ENCODE measurements at places on chromosomes 16 and 17. TPM values are rescaled to one million over a fixed set of nuclear protein-coding genes. Genes with fewer than 3 reads are reported as not detected.

The PPY gene
- total RNA-seq = not detected

The CYLD gene
- total RNA-seq = 71.0 TPM

The TM4SF5 gene
- total RNA-seq = not detected

The LDHD gene
- total RNA-seq = 6.4 TPM

The OR3A1 gene
- total RNA-seq = not detected

The PSME3IP1 gene
- total RNA-seq = 53.8 TPM

The OTOA gene
- 0.36 TPM for total RNA-seq

The HSPB9 gene
- not detected for total RNA-seq

The TPSB2 gene
- not detected for total RNA-seq

The CYBA gene
- total RNA-seq = 228 TPM

The REXO5 gene
- 7.0 TPM for total RNA-seq

The TMC7 gene
- 0.81 TPM for total RNA-seq

The ITGAX gene
- not detected for total RNA-seq

The HOXB6 gene
- 3.9 TPM for total RNA-seq

The OR4D1 gene
- total RNA-seq = not detected

The NHLRC4 gene
- 2.6 TPM for total RNA-seq

The CARD14 gene
- not detected for total RNA-seq

The CISD3 gene
- total RNA-seq = 5.3 TPM

The ORMDL3 gene
- 44.0 TPM for total RNA-seq

The AGRP gene
- total RNA-seq = not detected

The GJC1 gene
- total RNA-seq = 33.4 TPM

The P3H4 gene
- 53.8 TPM for total RNA-seq
